ENCODE measurements at places on chromosomes 6 and 20.

DNA sequence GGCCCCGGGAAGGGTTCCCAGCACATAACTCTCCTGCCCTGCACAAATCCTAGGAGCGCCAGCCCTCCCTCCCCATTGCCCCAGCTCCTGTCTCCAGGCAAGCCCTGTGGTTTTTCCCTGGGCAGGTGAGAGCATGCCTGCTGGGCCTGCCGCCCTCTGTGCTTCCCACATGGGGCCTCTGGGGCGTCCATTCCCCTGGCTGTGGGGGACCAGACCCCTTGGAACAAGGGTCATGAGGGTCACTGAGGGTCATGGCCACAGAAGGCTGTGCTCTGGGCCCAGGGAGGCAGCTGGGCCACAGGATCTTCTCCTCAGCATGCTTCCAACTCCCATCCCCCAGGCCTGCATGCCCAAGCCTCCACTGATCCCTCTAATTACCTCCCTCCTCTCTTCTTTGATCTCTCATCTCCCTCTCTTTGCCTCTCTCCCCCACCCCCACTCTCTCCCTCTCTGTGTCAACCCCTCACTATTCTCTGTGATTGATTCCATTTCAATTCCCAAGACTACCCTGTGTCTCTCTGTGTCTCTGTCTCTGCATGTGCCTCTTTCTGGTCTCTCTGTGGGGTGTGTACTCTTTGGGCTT, 6.1 kb downstream of the MDFI start:
- DNase-seq: peak; percentile 60

DNA sequence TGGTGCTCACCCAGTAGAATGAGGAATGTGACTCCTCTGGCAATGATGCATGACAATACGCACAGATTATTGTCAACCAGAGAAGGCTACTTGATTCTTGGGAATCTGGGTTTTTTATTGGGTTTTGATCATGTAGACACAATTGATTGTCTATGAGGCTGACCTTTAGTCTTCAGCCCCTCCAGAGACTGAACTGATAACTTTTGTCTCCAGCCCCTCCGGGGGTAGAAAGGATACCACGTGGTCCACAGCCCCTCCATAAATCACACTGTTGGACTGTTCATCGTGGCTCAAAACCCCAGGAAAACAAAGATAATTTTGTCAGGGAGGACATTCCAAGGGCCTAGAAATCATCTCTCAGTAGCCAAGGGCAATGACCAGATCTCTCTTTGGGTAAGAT, 57.5 kb upstream of the ADGRF5 start:
- DNase-seq: no peak

- no peak for DNase-seq
Observed at GRCh38 chr20:53331151-53331973, 262.3 kb downstream of the ZNF217 start.

GRCh38 chr6:18477301-18477941, 90.3 kb downstream of the RNF144B start:
- peak; percentile 7 for DNase-seq

- DNase-seq: no peak
Observed at GRCh38 chr20:57323034-57323433, 6.6 kb upstream of the SPO11 start.

DNA sequence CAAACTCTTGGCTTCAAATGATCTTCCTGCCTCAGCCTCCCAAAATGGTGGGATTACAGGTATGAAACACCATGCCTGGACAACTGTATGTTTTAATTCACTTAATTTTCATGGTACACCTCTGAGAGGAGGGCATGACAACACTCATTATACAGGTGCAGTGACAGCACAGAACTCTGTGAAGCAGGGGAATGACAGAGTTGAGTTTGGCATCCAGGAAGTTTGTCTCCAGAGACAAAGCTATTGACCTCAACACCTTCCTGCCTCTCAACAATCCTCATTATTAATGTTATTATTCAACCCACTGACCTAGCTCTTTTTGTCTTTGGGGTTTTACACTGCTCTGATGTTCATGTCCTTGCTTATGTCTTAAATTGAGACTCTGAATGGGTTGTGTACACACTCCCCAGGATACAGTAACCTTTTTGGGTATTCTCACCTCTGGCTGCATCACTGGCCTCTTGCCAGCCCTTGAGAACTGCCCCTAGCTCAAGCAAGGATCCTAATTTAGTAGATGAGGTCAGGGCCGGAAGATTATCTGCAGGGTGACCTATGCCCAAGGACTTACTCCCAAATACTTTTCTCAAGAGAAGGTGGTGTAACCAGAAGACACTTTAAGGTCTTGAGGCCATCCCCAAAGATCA, 13.0 kb upstream of the IER3 start:
- DNase-seq: no peak

GRCh38 chr20:57660181-57660921, 40.1 kb upstream of the ZBP1 start:
- DNase-seq: no peak

GRCh38 chr6:166036316-166037095, 131.1 kb downstream of the TBXT start:
- DNase-seq: no peak

DNA sequence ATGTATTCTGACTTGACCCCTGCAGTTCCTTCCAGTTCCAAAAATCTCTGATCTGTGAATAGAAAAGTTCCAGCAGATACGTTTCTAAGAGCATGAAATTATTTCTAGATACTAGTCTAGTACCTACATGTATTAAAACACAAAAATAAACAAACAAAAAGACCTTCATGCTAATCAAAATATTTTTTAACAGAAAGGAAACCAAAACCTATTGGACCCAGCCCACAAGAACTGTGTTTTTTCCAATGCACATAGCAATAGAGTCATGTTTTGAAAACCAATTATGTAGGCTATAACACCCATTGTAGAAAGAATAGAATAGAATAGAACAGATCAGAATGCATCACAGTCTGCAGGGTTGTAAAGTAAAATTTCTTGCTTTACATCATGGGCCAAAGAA, 158.6 kb upstream of the TNFAIP3 start:
- DNase-seq: no peak

DNA sequence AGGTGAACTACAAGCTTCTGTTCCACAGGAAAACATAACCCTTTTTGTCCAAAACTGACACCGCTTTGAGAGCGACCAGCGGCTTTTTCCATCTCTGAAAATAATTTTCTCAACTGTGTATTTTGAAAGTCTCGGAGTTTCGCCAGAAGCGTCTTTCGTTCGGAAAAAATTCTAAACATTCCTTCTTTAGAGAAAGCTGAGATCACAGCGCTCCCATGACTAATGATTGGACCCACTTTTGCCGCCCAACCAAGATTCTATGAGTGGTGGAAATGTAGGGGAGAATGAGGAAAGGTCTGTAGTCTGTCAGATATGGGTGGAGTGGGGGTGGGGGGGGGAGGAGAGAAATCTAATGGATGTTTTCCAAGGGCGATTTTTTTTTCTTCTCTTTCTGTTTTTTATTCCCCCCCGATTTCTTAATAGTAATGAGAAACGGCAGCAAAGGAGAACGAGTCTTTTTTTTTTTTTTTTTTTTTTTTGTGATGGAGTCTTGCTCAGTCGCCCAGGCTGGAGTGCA, 189.3 kb downstream of the TRIM27 start:
- DNase-seq: no peak

GRCh38 chr6:25387483-25387882, 108.3 kb downstream of the CARMIL1 start:
- DNase-seq: no peak

GRCh38 chr6:158411998-158412397, 99.7 kb downstream of the TULP4 start:
- no peak for DNase-seq

DNA sequence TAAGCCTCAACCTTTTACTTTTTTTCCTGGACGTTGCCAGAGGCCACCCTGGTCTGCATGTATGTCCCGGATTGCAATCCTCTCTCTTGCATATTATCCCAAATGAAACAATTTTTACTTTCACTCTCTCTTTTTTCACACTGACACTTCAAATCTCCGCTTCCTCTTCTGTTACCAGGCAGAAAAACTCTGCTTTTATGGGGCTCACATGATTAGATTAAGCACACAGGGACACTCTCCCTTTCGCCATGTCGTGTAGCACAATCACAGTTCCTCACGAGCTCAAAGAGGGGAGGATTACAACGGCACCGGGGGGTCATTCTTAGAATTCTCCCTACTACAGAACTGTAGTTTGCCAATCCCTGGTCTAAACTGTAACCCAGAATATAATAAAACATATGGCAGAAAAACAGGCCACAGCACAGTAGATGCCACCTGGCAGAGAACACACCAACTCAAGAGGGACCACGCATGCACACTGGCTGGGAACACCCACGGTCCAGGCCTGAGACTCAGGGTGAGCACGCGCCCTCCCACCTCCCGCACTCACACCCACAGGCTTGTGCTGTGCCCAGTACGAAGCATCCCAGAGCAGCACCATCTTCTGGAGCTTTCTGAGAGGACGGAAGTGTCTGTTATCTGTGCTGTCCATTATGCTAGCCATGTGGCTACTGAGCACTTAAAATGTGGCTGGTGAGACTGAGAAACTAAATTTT, 288.7 kb downstream of the KIF16B start:
- no peak for DNase-seq

- no peak for DNase-seq
Observed at GRCh38 chr20:50477239-50477872, 32.8 kb upstream of the PTPN1 start.

GRCh38 chr6:12339808-12340487, 49.8 kb downstream of the EDN1 start:
- DNase-seq: peak; percentile 21

- no peak for DNase-seq
Observed at GRCh38 chr6:17622144-17622543, 22.0 kb downstream of the FAM8A1 start.

DNA sequence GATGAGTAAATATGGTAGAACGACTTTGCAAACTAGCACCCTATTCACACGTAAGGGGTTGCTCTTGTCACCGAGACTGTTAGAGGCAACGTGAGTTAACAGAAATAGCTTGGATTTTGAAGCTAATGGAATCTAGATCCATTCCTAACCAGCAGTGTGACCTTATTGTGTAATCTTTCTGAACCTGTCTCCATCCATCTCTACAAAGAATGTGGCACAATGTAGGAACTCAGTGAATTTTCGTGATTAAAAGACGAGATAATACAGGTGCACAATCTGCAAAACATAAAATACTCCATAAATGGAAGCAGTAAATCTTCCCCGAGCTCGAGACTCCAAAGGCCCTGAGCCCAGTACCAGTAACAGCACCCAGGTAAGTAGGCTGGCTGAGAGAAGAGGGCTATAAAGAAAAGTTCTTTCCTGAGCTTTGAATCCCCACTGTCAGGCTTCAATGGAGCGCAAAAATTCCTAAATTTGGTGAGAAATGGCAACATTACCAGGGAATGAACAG, 801 bp upstream of the KIFC1 start:
- DNase-seq: no peak
